ENCODE measurements at places on chromosomes 4 and X. TPM values are rescaled to one million over a fixed set of nuclear protein-coding genes. Genes with fewer than 3 reads are reported as not detected.

The HMGN5 gene
- total RNA-seq: 4.3 TPM

- H3K4me1 ChIP-seq: no peaks in the 10 kb centered on the region
- no peaks in the 10 kb centered on the region for H3K36me3 ChIP-seq
- no peak overlapping the region for H3K27ac ChIP-seq
- no peaks in the 10 kb centered on the region for H3K27me3 ChIP-seq
Measured at GRCh38 chr4:62133977-62134376, 933.9 kb downstream of the ADGRL3 start.

The STK26 gene
- 75.4 TPM for total RNA-seq

- H3K27ac ChIP-seq: no peak overlapping the region
- DNase-seq: peak; percentile 9
- no peaks in the 10 kb centered on the region for H3K36me3 ChIP-seq
- H3K4me3 ChIP-seq: no peak overlapping the region
- peaks cover 4% of the 10 kb centered on the region for H3K27me3 ChIP-seq
Measured at GRCh38 chrX:578531-578930, 52.1 kb upstream of the SHOX start.

DNA sequence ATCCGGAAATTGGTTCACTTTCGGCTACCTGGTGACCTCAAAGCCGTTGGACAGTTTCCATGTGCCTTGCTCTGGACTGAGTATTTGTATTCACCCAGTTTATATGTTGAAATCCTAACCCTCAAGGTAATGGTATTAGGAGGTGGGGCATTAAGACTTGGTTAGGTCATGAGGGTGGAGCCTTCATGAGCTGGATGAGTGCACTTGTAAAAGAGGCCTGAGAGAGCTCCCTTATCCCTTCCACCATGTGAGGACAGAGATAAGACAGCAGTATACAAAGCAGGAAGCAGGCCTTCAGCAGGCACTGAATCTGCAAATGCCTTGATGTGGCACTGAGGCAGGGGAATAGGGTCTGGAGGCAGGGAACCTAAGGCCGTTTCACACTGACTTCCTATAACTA lies 5.3 kb upstream of the OPHN1 start:
- H3K36me3 ChIP-seq: no peaks in the 10 kb centered on the region
- peaks cover 18% of the 10 kb centered on the region for H3K27me3 ChIP-seq
- H3K27ac ChIP-seq: no peak overlapping the region
- DNase-seq: no peak
- H3K4me1 ChIP-seq: peaks cover 6% of the 10 kb centered on the region

The CCKAR gene
- total RNA-seq: not detected

DNA sequence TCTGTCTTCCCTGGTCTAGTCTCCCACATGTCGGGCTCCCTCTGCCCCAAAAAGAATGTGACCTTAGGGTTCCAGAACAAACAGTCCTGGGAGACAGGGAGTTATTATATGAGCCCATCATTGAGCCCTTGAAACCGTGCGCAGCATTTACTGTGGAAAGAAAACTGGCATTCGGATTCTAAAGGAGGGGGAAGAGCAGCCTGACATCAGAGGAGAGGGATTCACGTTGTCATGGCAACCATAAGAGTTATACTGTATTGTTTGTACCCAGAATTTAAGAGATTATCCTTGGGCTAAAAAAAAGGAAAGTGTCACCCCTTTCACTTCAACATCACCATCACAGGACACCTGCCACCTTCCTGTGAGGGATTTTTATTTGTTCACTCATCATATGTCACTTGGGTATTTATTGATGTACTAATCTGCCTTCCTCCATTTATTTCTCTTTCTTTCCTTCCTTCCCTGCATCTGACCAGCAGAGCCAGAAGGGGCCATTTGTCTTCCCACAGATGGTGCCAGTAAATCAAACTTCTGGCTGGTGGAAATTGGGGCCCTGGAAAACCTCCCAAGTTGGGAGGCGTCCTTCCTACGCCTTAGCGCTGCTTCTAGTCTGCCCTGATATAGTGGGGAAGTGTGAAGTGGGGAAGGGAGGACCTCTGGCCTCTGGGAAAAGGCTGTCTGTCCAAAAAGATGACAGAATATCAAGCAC lies 64.9 kb upstream of the FRMPD3 start:
- no peak overlapping the region for H3K4me3 ChIP-seq
- H3K36me3 ChIP-seq: no peaks in the 10 kb centered on the region
- peaks cover 7% of the 10 kb centered on the region for H3K4me1 ChIP-seq
- DNase-seq: no peak
- peaks cover 12% of the 10 kb centered on the region for H3K27me3 ChIP-seq

The MAGED4 gene
- 0.99 TPM for total RNA-seq
